ENCODE measurements at places on chromosomes 6 and 20.
A peak's percentile ranks its signal among the peaks of the same experiment; 100 is the strongest.

- DNase-seq = no peak
These were observed 528.9 kb downstream of the EPM2A start for GRCh38 chr6:145206247-145206907.

DNA sequence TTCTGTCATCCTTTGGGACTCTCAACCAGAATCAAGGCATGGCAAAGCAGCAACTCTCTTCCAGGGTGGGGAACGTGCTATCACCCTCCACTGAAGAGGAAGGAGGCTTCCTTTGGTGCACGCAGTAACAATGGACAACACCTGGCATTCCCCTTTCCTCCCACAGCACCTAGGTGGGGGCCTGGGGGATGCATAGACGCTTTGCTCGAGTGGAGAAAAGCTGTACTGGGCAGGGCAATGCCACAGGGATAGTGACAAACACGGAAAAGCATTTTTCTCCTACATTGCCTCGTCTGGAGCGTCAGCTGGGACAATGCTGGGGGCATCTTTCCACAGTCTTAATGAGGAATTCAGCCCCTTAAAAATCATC lies 82.9 kb downstream of the GMPR start:
- no peak for DNase-seq

DNA sequence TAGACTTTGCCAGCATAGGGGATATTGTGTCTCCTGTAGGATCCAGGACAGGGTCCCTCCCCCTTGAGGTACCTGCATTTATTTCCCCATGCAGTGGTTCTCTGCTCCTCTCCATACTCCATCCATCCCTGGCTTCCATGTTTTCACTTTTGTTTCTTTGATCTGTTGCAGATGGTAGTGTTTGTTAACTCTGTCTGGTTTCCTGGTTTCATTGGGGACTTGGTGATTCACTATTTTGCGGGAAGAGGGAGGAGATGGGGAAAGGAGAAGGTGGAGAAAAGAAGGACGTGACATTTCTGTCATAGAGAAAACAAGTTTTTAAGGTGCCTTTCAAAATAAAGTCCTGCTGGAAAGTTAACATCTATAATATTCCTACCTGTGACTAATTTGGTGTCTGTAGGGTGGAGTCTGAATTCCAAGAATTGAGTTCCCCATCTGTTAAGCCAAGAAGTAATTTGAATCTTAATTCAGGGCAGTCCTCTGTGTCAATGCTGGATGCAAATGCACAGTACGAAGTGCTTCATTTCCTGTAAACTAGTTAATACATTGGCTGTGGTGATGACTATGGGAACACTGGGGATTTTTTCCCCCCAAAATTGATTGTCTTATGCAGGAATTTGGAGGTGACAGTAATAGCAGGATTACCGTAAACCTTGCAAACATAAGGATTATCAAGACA lies 6.9 kb upstream of the RNF144B start:
- DNase-seq = no peak

- DNase-seq = no peak
These were observed 16.1 kb downstream of the RAET1E start for GRCh38 chr6:149881860-149882259.

DNA sequence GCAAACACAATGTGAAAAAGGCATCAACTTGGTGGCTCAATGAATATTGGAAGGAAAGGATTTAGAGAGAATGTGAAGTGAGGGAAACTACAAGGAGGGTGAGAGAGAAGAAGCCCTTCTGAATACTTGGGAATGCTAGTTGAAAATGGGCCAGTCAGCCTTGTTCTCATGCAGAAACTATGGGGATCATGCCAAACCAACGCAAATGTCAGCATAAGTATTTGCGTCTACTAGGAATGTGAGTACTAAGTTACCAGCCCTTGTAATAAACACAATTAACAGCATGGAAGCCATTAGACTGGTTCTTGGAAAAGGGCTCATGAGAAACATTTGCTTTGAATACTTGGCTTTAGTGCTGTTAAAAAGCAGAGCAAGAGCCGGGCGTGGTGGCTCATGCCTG lies 54.9 kb upstream of the AIG1 start:
- DNase-seq = no peak

DNA sequence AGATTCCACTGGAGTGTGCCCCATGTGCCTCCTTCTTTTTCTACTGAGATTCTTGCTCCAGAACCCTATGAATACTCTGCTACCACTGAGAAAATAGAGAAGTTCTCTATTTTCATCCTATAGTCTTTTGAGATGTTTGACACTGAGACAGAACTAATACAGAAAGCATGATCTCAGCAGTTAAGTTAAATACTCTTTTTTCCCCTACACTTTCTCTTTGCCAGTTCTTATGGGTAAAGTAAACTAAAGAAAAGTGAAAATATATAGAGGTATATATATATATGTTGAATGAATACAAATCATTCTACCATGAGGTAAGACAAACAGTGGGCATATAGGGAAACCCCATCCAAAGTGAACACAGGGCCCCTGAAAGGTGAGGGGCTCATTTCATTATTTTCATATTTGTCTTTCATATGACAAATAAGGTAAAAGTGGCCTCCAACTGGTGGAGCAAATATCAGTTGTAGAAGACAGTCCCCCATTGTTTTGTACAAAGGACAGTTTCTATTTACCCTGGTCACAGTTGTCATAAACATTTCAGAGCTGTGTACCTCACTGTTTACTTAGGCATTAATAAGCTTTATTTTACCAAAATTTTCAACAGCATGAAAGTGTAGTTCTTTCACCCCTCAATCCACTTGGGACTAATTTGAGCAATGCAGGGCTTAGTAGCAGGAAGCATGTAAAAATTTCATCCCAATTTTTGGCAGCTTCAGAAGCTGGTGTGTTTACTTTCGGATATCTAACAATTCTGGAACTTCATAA lies 188.3 kb upstream of the MARCKS start:
- DNase-seq = no peak

GRCh38 chr6:113809826-113810225 lies 47.3 kb upstream of the MARCKS start:
- DNase-seq = no peak

DNA sequence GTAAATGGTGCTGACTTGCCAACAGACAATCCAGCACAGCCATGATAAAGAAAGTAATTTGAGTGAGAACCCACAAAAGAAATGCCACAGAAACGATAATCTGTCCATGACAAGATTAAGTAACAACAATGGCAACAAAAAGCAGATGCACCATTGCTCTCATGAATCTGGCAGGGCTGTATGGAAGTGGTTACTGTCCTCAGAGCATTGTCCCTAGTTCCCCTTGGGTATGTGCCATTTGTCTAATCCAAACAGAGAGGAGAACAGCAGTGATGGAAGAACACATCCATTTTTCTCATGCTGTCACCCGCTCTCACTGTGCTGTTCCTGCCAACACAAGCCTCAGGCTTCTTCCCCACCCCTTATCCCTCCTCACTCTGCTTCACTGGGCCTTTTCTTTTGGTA lies 65.8 kb downstream of the REV3L start:
- no peak for DNase-seq

DNA sequence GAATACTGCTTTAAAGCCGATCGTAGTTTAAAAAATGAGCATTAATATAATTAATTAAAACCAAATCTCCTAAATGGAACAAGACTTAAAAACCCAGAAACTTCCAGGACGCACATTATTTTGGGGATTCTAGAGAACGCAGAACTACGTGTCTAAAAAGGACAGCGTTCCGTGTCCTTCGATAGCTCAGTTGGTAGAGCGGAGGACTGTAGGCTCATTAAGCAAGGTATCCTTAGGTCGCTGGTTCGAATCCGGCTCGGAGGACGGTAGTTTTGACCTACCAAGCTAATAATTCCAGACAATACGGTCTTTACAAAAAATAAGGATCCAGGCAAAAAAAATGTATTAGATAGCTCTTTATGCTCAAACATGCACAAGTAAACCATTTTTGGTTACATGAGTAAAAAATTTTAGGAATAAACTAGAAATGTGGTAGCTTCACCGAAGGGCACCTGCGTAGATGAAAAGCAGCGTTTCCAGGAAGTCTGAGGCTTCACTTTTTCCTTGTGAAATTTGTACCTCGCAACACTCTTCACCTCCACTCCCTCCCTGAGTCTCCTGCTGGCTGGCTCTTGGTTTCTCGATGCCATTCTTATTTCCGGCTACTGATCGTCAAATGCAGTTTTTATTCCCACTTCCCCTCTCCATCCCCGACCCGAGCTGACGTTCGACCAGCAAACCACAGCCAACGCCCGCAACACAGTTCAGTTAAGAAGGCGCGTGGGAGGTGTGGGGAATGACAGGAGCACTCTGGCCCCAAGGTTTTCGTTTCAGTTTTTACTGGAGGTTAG lies 19.6 kb upstream of the ABT1 start:
- peak; percentile 34 for DNase-seq

GRCh38 chr20:5820738-5821137 lies 70.5 kb downstream of the SHLD1 start:
- DNase-seq = no peak

DNA sequence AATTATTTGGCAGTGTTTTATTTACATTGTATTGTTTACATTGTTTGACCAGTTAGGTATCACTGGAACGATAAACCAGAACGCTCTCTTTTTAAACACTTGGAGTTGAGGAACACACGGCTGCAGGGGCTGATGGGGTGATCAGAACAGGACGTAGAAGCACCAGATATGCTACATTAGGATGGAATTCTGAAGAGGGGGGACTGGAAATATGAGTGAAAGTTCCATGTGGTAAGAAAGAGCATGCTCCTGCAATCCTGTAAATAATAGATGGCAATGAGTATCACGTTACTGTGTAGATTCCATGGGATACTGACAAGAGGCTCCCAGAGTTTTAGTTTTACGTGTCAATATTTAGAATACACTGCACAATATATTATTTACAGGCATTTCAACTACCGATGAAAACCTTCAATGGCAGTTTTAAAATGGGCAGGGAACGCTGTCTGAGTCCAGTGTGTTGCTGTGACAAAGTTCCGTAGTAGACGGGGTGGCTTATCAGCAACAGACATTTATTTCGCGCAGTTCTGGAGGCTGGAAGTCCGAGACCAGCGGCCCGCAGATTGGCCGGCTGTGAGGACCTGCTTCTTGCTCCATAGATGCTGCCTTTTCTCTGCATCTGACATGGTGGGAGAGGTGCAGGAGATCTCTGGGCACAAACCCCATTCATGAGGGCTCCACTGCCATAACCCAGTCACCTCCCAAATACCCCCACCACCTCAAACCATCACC lies 43.1 kb downstream of the SYNJ2 start:
- DNase-seq = no peak

- DNase-seq = no peak
These were observed 68.2 kb downstream of the NOX3 start for GRCh38 chr6:155387481-155387880.

- DNase-seq = no peak
These were observed 53.7 kb downstream of the E2F3 start for GRCh38 chr6:20455251-20455940.

GRCh38 chr20:45344168-45344860 lies 3.9 kb downstream of the SDC4 start:
- DNase-seq = peak; percentile 72

GRCh38 chr6:132466952-132467351 lies 46.0 kb downstream of the STX7 start:
- DNase-seq = no peak

DNA sequence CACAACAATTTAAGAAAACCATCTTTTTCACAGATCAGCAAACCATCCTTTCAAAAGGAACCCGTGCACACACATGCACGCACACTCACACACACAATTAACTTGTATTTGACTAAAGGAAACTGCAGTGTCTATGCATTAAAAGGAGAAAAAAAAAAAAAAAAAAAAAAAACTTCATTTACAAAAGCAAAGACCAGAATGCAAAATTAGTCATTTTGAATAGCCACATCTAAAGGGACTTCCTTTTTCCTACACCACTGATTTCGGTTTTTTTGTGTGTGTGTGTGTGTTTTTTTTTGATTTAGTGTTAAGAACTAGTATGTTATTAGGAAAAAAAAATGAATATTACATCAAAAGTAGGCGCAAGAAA lies 6.3 kb downstream of the ZMYND8 start:
- no peak for DNase-seq

DNA sequence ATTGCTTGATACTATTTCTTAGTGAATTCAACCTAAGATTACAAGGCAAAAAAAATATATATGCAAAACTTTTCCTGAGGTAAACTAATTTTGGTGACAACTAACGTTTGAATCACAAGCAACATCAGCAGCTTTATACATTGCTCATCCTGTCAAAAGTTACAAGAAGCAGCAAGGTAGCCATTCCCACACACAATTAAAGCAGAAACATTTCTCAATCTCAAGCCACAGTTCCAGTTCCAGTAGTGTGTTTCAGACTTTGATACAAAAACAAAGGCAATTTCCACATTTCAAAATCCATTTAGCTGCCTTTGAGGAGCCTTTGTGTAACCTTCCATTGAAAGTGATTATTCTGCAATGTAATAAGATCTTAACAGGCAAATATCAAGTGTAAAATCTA lies 191.0 kb downstream of the WDR27 start:
- DNase-seq = no peak

- DNase-seq = no peak
These were observed 1294.9 kb upstream of the CITED2 start for GRCh38 chr6:140669321-140669720.

DNA sequence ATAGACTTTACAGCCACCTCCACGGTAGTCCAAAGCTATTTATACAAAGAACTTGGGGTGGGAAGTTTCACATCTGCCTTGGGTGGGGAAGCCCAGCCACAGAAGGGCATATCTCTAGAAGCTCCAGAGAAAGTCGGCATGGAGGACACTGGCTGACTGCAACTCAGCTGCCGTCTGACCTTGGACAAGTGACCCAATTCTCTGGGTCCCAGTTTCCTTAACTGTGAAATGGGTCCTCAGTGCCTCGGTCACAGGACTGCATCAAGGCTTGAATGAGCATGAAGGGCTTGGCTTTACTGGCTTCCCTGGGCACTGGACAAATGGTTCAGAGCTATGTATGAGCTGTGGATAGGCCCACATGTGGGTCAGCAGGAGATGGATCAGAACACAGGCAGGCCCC lies 58.6 kb downstream of the NOL4L start:
- DNase-seq = no peak

DNA sequence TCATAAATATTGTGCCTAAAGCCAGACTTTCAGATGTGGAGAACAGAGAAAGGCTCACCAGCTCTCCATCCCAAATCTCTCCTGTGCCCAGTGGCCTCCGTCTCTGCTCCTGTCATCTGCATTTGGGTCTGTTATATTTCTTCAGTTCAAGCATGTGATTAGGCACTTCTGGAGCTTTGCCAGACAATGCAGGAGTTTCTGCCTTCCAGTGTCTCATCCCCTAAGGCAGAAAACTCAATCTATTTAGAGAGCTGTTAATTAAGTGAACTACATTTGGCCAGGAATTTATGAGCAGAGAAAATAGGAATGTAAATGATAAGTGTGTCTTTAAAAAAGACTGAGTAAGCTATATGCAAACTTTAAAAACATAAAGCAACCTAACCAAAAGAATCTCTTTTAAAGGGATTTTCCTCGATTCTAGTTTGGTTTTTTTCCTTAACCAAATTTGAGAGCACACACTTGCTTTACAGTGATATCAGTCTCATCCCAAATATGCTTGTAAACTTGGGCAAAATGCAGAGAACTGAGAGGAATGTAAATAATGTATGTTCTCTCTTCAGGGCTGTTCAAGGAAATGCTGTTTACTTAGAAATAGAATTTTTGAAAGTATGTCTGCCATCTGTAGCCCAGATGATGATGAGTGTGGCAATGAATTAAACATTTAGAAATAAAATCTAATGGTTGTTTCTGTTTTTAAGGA lies 113.9 kb downstream of the ELOVL4 start:
- no peak for DNase-seq
